RKO (cell line): ENCODE measurements at places on chromosomes 3 and 15.

- no peak for DNase-seq
These were observed 8.2 kb downstream of the KY start for GRCh38 chr3:134642445-134643149.

DNA sequence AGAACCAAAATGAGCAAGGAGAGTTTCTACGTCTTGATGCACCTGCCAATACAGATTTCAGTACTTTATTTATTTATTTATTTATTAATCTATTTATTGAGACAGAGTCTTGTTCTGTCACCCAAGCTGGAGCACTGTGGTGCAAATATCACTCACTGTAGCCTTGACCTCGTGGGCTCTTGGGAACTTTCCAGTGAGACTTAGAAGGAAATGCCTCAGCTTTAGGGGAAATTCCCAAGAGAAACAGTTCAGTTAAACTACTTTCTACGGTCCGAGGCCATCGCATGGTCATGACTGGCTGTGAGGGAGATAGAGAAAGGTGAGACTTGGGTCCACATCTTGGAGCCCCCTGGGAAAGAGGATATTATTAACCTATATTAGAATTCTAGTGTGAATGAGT, 47.0 kb upstream of the HERC1 start:
- no peak for DNase-seq

DNA sequence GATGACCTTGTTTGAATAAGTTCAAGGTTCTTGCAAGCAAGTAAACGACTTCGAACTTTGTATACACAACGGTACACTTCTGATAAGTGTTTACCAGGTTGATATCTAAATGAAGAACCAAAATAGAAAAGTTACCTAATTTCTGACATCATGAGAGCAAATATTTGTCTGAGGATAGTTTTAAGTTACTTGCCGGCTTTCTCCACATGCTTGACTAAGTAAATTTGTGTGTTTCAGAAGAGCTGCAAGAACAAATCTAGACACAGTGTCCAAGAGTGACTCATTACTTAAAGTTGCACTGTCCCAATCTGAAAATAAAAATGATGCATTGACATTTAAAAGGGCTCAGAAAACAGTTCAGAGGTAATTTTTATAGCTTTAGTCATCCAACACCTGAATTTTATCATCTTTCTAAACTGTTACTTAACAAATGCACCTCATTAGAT, 115.1 kb downstream of the HERC1 start:
- DNase-seq = no peak

DNA sequence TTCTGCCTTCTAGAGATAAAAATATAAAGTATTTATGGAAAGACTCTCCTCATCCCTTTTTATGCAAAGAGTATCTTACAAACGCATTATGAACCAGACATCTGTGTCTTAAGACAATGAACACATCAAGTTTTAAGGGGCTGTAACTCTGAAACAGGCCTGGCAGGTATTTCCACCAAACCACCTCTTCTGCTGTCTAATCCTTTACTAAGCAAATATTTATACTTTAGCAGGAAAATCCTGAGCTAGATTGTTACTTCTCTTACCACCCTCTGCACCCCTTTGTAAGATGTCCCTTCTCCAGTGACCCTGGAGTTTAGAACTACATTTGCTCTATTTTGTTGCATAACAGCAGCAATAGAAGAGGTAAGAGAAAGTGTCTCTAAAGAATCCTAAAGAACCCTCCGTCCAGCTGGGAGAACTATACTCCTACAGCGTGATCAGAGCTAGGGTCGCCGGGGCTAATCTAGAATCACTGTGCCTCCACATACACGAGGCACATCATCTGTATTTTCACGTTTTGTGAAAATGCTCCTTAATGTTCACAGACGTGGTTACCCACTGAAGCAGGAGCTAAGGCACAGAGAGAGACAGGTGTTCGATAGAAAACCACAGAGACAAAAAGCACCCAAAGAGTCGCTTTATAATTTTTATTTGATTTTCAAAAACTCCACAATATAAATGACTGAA, 129.6 kb downstream of the FOXP1 start:
- DNase-seq = no peak

DNA sequence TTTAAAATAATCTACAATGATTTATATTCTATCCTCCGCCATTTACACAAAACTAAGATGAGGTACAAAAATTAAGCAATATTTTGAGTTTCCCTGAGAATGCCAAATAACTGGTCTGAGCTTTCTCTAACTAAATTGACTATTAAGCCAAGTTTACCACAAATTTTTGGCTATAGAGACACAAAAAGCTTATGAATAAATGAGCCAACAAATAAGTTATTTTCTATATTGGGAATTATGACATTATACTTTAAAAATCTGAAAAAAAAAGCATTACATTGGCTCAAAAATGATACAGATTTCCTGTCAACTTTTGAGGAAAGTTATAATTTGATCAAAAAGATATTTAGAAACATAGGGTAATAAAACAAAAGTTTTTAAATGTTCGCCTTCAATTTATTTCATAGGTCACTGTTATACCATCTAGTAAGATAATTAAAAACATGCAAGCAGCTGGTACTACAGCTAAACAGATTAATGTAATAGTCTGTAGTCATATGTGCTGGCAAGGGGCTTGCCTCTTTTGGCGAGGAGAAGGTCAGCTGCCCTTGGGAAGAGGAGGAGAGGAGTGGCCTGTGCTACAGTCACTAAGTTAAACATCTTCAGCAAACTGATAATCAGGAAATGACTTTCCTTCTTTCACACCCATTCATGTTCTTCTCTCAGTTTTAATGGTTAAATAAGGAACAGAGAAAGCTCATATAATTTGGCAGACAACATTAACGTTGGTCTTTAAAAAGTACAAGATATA, 318.5 kb downstream of the TBC1D5 start:
- no peak for DNase-seq

GRCh38 chr15:55764398-55764797, 21.4 kb upstream of the PRTG start:
- DNase-seq = peak; percentile 6

- no peak for DNase-seq
These were observed 170.6 kb downstream of the TBL1XR1 start for GRCh38 chr3:177026505-177027277.

DNA sequence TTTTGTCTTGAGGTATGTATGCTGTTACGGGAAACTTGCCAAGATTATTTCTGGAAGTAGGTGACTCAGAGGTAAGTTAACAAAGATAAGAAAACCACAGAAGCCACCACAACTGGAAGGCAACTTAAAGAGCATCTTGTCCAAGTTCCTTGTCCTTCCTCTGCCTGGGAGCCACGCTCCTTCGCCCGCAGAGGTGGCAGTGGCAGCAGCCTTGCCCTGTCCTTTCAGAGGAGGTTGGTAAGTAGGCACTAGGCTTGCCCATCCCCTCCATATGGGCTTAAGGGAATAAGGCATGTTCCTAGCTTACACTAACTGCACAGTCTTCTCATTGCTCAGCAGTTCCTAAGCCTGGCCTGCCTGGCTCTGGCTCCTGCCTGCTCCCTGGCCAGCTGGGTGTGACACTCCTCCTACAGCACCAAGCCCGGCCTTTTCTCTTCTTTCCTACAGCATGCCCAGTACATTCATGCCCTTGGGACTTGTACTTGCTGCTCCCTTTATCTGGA, 48.0 kb upstream of the RAB6B start:
- DNase-seq = peak; percentile 85

DNA sequence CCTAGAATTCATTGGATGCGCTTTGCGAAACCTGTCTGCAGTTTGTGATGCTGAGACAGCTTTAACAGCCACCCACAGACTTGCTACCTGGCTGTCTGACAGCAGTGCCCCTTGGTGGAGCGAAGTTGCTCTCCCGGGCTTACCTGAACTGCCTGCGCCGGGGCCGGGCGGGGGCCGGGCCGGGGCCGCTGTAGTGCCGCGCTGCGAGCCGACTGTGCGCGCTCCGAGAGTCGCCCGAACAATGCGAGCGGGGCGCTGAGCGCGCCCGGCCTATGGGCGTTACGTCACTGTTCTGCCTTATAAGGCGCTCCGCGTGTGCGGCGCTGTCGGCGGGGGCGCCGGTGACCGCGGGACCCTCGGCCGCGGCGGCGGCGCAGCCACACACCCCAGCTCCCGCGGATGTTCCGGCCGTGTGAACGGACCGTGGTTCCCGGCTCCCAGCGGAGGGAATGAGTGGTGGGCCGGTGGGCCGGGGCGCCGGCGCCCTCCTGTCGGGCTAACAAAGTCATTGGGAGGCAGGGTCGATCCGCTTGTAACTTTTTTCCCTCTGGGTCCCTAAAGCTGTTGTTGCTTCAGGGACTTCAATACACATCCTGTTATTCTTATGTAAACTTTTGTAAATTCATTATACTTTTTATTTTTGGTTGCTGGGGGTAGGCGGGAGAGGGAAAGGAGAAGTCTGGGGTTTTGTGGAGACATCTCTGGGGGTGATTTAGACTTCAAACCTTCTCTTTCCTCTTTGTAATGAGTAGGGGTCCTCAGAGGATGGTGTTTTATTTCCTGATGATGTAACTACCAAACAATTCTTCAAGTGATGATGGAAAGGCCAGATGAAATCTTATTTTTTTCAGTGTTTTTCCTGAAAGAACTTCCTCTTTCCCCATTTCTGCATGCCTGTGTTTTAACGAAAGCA, 58.5 kb downstream of the CMSS1 start:
- peak; percentile 82 for DNase-seq

DNA sequence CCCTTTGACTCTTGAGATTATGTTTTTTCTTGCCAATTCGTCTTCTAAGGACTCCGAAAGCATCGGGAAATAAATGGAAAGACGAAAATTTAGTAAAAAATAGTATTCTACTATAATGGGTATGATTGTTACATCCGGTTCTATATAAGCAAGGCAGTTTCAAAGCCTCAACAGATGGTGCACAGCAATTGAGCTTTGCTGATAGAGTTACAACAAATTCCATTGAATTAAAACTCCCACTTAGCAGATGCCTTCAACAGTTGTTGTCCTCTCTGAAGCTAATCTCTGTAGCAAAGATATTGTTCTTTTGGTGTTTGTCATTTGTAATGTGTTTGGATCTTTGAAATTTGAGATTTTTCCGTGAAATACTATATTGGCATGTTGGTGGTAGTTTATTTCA, 16.1 kb upstream of the GHSR start:
- DNase-seq = no peak

- DNase-seq = no peak
These were observed 26.6 kb upstream of the KY start for GRCh38 chr3:134677196-134677986.

GRCh38 chr15:77611767-77612166, 20.9 kb downstream of the LINGO1 start:
- no peak for DNase-seq

DNA sequence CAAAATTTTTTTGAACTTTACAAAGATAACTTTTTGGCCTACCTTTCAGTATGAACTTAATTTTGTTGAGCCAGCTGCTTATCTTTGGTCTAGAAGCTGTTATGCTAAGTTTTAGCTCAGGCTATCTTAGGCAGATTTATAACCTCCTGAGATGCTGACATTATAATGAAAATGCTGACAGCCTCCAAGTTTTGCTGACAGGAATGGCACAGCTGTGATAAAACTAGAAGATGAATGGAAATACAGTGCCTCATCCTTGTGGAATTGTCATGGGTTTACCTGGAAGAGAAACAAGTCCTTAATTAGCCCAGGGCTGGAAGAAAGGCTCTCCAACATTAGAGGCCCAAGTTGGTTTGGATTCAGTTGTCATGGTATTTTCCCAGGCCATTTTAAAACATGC, 123.3 kb downstream of the OXSM start:
- DNase-seq = no peak

GRCh38 chr15:39942753-39943150, 8.8 kb downstream of the EIF2AK4 start:
- DNase-seq = no peak

DNA sequence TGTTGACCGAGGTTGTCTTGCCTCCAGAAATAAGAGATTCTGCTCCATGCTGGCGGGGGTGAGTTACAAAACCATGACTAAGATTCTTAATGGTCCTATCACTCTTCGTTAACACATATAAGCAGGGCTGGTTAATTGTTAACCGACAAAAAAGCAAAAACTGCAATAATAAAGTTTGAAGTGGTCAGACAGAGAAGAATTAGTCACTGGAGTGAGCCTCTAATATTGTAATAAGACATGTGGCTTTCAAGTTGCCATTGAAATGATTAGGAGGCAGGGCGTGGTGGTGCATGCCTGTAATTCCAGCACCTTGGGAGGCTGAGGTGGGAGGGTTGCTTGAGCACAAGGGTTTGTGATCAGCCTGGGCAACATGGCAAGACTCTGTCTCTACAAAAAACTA, 78.4 kb upstream of the NR2F2 start:
- no peak for DNase-seq

GRCh38 chr3:107927361-107928083, 163.3 kb downstream of the CD47 start:
- peak; percentile 88 for DNase-seq

DNA sequence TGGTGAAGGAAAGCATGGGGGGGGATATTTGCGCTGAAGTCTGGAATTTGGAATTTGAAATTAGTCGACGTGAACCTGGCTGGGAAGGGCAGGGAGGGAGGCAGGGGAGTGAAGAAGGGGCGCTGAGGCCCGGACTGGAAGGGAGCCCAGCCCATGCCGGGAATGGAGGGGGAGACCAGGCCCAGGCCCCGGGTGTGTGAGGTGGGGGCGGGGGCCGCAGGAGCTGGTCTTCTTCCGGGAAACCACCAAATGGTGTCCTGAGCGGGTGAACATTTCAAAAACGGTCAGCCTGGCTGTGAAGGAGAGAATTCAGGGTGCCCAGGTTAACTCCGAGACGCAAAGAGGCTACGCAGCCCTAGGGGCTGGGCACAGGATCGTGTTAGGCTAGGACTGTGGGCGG, 497 bp upstream of the PRR20G start:
- DNase-seq = no peak

GRCh38 chr3:188212308-188212969, 58.5 kb downstream of the LPP start:
- no peak for DNase-seq

GRCh38 chr3:115646027-115646690, 22.8 kb downstream of the GAP43 start:
- DNase-seq = no peak

- no peak for DNase-seq
These were observed 189.3 kb downstream of the SV2B start for GRCh38 chr15:91289324-91289723.

DNA sequence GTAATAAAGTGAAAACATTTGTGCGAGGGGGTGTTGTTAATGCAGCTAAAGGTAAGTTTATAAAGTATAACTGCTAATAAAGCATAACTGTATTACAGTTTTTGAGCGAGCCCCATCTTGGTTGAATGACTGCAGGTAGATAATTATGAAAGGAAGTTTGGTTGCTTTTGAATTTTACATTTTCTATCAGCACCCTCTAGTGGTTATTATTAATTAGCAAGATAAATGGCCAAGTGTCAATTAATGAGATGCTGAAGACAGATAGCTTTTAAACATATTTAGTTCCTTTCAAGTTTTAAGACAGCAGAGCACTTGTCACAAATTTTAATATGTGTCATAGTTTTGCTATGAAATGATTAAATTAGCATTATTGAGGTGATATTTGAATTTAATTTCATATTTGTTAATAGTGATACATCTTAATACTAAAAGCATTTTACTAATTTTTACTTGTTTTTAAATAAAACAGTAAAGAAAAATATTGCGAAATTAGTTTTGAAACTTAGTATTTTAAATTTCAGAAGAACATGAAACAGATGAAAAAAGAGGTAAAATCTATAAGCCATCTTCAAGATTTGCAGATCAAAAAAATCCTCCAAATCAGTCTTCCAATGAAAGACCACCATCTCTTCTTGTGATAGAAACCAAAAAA, 15.1 kb downstream of the U2SURP start:
- DNase-seq = peak; percentile 38

- DNase-seq = no peak
These were observed 1.7 kb downstream of the FBXO40 start for GRCh38 chr3:121594850-121595249.
